Activated CD4-positive, CD25-positive, alpha-beta regulatory T cell treated with anti-CD3 and anti-CD28 coated beads, Interleukin-2, amount 50 U/mL, for 24 hours (primary cell): ENCODE measurements at places on chromosomes 1 and 21.

DNA sequence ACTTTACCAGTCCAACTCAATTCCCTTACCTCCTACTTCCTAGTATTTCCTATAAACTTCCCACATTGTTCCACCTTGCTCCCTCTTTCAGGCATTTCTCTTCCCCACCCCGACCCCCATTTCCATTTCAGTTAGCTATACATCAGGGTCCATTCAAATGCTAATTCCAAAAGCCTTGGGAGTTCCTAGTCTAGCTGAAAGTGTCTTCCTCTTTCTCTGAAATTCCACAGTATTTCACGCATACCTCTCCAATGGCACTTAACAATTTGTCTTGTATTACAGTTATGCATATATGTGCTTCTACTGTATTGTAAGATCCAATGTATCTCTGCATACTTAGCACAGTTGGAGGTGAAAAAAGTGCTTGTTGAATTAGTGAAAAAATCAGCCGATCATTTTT lies 94.9 kb downstream of the ZNF644 start:
- no peak for ATAC-seq

- no peak for ATAC-seq
These were observed 105.5 kb downstream of the RPE65 start for GRCh38 chr1:68344208-68344607.

GRCh38 chr1:185402930-185403329 lies 85.9 kb upstream of the IVNS1ABP start:
- ATAC-seq: no peak

GRCh38 chr1:47416319-47417169 lies 459 bp downstream of the FOXE3 start:
- ATAC-seq: peak; percentile 28
